Activated T-helper 1 cell treated with anti-CD3 and anti-CD28 coated beads, Interleukin-2, amount 50 U/mL, for 16 hours (primary cell): ENCODE measurements at places on chromosomes 7 and 10.

DNA sequence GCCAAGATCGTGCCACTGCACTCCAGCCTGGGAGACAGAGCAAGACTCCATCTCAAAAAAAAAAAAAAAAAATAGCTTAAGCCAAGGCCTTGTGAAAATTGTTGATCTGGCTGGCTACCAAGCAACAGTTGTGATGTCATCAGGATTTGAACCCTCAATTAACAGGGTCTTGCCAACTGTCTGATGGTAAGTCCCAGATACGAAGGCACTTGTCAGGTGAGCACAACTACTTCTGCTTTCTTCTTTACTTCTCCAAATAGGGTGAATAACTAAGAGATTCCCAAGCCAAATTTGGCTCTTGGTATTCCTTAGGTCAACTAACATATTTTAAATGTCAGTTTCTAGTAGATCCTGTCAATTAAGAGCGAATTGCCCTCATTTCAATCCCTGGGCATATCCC, 47.4 kb downstream of the ANKRD61 start:
- no peak for DNase-seq

- no peak for DNase-seq
These were observed 241.5 kb upstream of the SP8 start for GRCh38 chr7:21028186-21028585.

DNA sequence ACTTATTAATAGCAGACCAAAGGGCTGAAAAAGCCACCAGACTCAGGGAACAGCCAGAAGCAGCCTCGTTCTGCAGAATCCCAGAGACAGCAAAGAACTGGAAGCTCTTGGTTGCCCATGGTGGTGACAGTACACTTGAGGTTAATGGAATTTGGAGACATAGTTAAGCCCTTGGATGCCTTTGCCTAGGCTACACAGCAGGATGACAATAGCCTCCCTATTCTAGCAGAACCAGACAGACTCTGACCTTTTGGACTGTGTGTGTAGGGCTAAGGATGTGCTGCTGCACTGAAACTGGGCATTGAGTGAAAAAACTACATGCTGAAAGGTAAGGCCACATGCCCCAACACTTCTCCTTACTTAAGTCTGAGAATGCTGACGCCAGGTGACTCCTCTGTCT, 22.7 kb downstream of the OTUD1 start:
- no peak for DNase-seq

GRCh38 chr7:39826166-39826565, 123.9 kb upstream of the CDK13 start:
- no peak for DNase-seq

DNA sequence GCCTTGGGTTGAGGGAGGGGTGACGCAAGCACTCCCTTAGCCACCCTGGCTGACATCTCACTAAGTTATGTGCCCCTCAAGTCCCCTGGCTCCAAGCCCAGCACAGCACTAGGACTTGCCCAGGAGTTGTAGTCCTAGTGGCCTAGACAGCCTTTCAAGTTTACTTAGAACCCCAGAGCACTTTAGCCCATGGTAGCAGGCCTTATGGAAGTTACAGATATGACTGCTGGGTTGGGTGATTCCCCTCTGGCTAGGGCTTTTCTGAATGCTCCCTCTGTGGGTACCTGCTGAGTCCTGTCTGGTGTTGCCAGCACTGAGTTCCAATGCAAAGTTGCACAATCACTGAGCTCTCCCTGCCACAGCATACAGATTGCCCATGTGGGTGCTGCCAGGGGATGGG, 83.2 kb downstream of the AHCYL2 start:
- no peak for DNase-seq

DNA sequence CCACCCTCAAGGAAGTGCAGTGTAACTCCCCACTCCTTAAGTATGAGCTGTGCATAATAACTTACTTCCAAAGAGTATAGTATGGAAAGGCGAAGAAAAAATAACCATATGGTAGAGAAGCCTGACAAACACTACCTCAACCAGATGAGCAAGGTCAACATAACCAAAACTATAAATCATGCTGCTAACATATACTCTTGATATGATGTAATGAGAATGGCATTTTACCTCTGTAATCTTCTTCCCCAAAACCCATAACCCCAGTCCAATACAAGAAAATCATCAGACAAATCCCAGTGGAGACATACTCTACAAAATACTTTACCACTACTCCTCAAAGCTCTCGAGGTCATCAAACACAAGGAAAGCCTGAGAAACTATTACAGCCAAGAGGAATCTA, 15.8 kb downstream of the OSBPL3 start:
- DNase-seq, result no peak

GRCh38 chr7:7857143-7857583, 111.4 kb upstream of the GLCCI1 start:
- DNase-seq, result no peak

DNA sequence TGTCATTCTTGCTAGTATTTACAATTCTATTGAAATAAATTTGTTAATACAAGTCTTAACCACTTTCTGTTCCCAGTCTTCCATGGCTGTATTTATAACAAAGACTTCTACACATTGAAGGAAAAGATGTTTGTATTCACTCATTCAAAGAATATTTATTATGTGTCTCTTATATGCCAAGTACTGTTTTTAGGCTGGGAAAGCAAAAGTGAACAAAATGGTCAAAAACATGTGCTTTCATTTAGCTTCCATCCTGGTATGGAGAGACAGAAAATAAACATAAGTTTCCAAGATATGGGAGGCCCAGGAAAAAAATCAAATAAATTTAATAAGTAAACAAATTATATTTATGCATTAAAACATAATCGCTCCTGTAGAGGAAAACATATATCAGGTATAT, 22.9 kb downstream of the CPED1 start:
- DNase-seq, result no peak

- no peak for DNase-seq
These were observed 1.5 kb downstream of the HERC4 start for GRCh38 chr10:68073631-68074030.

DNA sequence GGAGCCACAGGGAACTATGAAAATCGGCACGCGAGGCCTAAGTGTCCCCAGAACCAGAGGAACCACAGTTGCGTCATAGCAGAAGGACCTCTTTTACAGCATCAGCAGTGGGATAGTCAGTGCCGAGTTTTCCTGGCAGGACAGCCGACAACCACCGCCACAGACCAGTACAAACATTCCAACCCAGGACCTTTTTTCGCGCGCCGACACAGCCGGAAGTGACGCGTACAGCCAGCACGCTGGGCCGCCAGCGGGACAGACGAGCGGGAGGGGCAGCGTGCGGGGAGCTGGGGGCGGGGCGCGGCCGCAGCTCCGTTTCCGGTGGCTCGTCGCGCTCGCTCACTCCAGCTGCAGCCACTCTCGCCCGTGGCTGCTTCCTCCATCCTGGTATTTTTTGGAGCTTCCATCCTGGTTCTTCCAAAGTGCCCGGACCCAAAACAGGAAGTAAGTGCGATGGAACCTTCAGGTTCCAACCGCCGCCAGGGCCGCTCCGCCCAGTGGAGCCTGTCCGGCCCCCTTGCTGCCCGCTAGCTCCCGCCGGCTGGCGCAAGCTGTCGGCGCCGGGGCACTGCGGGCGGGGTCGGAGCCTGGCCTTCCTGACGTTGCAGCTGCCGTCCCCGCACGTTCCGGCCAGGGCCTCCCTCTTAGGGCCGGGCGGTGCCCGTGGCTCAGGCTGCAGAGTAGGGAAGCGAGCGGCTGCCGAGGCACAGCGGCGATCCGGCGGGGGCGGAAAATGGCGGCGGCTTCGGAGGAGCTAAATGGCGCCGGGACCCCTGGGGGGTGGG, at the start of gene DMTF1:
Gene DMTF1, plus strand, starts transcription at position 342 of the 785 bp plus-strand sequence. CDS start 12,489 bp downstream, outside the sequence.
- DNase-seq, result peak; percentile 76

DNA sequence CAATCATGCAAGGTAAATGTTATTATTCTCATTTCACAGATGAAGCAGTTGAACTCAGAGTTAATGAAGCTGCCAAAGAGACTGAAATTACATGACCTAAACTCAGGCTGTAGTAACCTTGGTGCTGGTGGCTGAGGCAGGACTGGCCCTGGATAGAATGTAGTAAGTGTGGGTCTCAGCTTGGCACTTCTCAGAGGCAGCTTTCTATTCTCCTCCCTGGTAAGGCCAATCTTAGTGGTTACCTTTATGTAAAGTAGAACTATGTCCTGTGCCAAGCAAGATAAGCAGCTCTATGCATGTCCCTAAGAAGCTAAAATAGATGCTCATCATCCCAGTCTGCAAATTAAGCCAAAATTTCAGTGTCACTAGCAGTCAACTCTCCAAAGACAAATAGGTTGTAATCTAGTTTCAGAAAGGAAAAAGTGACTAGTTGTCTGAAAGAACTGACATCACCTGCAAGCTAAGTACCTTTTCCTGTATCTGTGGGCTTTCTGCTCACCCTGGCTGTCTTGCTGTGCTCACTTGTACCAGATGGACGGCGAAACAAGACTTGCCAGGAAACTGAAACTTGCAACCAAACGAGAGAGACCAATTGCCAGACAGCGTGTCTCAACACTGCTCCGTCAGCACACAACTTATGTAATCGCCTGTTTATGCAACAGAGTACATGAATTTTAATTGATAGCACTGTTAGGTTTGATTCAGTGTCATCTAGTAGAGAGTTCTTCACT, 43.7 kb downstream of the CH25H start:
- no peak for DNase-seq

- DNase-seq, result no peak
These were observed 99.4 kb downstream of the PRKAG2 start for GRCh38 chr7:151777495-151777880.

- no peak for DNase-seq
These were observed 5.7 kb upstream of the CELF2 start for GRCh38 chr10:11011984-11012383.

DNA sequence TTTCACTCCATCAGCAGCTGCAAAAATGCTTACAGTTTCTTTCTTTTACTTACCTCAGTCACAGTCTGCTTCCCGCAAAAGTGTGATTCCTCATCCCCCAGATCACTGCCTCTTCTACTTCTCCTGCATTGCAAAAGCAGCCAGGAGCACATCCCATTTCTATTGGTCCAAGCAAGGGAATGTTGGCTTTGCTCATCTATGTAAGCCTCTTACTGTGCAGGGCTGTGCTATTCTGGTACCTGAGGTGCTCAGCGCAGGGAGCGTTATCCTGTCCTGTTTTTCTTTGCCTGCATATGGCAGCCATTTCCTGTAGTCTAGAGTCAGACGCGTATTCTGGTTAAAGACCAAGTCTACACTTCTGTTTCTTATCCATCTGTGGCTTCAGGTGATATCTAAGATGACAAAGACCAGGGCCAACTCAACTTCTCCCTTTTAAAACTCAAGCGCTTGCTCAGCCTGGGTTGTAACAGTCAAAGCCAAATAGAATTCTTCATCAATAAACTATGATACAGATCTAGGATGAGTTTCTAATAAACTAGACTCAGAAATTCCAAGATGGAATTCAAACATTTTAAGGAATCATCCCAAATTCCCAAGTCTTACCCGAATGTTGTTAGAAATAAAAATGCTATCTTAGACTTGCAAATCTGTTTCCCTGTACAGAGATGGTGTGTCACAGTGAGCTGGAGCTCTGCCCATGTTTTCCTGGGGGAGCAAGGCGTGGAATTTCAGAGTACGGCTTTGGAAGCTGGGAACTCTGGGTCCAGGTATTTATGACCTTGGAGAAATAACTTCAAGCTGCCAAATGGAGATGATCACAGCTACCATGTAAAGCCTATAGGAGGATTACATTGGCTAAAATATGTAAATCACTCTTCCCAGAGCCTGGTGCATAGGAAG, 6.1 kb upstream of the RBM17 start:
- no peak for DNase-seq

GRCh38 chr7:138396251-138397070, 63.6 kb upstream of the TRIM24 start:
- no peak for DNase-seq

- no peak for DNase-seq
These were observed 3.4 kb upstream of the PRKCQ start for GRCh38 chr10:6583447-6583846.

- no peak for DNase-seq
These were observed 163.1 kb downstream of the CAMK1D start for GRCh38 chr10:12512332-12513002.

DNA sequence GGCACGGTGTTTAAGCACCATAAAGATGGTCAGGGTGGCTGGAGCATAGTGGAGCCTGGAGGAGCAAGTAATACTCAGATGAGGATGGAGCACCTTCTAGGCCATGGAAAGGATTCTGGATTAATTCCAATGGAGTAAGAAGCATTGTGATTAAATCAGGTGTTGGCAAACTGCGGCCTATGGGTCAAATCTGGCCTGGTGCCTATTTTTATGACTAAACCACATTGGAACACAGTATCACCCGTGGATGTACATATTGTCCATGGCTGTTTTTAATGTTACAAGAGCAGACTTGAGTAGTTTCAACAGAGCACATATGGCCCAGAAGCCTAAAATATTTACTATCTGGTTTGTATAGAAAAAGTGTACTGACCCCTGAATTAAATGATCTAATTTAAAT, 49.9 kb upstream of the TMEM248 start:
- DNase-seq, result no peak

GRCh38 chr10:63765126-63765525, 243.9 kb downstream of the REEP3 start:
- no peak for DNase-seq

DNA sequence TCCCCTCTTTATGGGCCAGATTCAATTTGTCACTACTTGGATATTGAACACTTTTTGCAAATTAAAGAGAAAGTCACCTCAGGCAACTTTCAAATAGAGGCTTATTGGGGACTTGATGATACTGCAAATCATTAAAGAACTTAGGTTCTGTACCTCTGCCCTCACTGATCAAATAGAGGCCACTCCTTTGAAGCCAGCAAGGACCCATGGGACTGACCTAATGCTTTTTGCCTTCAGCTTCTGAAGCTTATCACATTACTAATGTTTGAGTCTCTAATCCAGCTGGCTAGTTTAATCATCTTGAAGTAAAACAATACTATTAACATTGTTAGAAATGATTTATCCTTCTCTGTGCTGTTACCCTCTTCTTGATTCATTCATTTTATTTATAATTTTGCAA, 93.0 kb upstream of the ZNF800 start:
- no peak for DNase-seq

GRCh38 chr7:6178298-6179029, 94.0 kb downstream of the CYTH3 start:
- DNase-seq, result no peak

GRCh38 chr10:103703941-103704919, 151.1 kb downstream of the SH3PXD2A start:
- no peak for DNase-seq

DNA sequence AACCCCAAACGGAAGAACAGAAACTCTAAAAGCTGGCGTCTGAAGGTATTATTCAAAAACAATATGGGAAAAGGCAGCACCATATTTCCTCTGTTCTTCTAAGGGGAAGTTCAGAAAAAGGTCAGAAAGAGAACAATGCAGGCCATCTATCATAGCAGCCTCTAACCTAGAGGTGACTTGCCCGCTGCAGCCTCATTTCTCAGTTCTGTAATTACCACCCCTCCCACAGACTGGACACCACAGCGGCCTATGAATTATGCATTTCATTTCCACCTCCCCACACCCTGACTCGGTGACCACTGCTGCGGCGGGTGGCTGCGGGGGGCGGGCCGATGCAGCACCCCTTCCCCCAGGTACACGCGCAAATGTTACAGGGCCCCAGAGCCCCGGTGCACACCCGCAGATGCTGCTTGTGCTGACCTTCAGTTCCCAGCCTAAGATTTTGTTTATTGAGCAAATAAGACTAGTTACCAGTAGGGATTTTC, 125.5 kb downstream of the CLEC2L start:
- DNase-seq, result no peak

GRCh38 chr7:148800677-148801076, 83.4 kb downstream of the EZH2 start:
- DNase-seq, result no peak

GRCh38 chr7:19698331-19698730, 10.5 kb downstream of the POLR1F start:
- no peak for DNase-seq

- DNase-seq, result no peak
These were observed 115.1 kb downstream of the CCNY start for GRCh38 chr10:35451151-35452016.
